Activated CD8-positive, alpha-beta memory T cell treated with anti-CD3 and anti-CD28 coated beads for 4 hours (primary cell): ENCODE measurements at places on chromosomes 5 and 9.

DNA sequence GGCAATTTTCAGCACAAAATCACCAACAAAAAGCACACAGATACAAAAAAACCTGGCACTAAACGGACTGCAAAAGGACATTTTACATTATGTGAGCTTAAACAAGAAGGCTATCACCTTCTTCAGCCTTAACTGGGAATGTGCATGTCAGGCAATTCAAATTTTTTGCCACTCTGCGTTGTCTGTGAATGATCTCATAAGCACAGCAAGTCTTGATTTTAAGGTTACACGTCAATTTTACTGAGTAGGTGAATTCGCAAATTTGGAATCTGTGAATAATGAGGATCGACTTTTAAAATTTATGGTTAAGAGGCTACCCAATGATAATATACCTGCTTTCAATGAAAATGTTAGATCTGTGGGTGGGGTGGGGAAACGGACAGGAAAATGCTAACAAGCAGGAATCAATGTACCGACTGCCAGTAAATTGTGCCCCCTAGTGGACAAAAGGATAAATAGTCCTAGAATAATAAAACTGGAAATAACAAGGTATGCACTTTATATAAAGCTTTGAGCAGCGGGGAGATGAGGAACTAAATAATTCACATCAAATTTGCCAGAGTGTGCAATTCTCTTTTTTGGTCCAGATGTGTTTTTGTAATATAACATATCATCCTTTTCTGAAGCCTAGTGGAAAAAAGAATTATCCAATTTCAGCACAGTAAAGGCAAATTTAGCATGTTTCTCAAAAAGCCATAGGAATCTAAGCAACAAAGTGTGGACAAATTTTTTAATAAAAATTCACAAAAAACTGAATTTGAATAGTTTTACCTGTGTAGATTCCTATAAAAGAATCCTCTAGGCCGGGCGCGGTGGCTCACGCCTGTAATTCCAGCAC, 20.5 kb downstream of the EQTN start:
- DNase-seq, result no peak

DNA sequence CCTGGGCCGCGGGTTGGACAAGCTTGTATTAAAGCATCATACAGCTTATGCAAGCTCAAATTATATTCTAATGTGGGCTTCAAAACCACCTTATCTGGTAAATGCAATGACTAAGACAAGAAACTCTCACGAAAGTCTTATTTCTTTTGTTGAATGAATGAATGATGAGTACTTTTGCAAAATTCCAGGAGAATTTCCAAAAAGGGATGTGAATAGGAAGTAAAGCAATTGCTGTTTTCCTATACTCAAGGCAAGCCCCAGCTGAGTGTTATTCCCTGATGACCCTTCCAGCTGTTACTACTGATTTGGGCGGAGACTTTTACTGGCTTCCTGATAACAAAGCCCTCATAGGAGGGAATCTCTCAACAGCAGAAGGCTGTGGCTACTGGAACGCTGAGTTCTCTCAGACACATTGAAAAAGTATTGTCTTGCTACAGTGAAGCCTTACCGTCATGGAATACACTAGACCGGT, 162.8 kb downstream of the SREK1 start:
- no peak for DNase-seq

DNA sequence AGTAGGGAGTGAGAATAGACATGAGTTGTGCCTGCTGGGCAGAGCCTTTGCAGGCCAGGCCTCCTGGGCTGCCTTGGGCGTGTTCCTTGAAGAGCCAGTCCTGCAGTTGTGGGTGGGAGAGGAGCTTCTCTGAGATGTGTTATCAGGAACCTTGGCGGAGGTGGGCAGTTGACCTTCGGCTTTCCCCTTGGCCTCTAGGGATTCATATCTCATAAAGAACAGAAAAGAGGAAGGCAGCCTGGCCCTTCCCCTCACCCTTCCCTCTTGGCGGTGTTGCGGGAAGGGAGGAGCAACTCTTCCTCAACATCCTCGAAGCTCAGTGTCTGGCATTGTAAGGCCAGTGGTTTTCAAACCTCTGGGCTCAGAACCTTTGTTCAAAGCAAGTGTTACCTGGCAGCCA, 59.2 kb downstream of the DAPK1 start:
- no peak for DNase-seq

GRCh38 chr9:136074706-136075105, 20.4 kb downstream of the NACC2 start:
- DNase-seq, result no peak

DNA sequence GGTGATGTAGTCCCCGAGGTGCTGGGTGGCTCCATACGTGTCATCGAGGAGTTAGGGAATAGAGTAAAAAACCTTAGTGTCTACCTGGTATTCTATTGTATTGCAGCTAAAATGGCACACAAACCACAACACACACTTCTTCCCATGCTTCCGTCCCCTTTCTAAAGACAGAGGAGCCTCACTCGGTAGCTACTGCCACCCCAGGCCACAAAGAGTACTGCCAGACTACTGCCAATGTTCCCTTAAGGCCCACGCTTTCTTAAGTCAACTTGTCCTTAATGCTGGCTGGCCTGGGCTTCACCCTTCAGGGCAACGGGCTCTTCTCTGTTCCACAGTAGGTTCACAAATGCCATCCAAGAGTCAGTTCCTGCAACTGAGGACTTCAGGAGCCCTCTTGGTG, 673.0 kb downstream of the ELAVL2 start:
- DNase-seq, result no peak

DNA sequence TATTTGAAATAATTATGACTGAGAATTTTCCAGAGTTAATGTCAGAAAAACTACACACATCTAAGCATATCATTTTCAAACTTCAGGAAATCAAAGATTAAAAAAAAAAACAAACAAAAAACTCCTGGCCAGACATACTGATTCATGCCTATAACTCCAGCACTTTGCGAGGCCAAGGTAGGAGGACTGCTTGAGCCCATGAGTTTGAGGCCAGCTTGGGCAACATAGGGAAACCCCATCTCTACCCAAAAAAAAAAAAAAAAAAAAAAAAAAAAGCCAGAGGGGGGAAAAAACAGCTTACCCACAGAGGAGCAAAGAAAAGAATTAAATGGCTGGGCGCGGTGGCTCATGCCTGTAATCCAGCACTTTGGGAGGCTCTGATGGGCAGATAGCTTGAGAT, 22.4 kb downstream of the EFCAB9 start:
- DNase-seq, result no peak

DNA sequence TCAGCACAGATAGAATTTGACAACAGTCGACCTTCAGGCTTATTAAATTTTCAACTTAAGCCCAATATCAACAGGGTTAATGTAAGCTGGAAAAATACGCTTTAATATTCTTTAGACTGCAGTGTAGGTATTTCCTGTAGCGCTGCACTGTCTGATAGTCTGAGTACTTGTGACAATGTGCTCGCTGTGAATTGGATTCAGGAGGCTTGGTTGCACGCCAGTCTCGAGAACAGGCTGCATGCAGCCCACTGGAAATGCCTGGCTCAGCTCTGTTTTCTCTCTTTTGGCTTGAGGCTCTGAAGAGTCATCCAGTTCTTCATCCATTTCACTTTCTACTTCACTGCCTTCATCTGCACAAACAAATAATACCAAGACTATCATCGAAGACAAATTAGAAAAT, 300.9 kb downstream of the RFX3 start:
- no peak for DNase-seq

DNA sequence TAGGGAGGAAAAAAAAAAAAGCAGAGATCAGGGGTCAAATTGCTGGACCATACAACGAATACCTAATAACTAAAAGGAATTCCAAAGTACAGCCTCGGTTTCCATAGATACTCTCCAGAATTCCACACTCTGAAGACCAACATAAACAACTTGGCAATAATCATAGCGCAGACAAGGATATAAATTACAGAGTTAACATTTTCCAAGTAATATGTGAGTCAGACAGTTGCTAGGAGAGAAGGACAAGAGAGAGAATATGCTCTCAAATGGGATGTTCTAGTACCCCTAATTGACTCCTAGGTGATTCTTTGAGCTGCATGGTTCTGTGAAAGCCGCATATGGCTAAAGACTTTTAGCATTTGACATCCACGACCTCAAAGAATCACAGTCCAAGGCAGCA, 165.2 kb downstream of the FRMD3 start:
- no peak for DNase-seq

DNA sequence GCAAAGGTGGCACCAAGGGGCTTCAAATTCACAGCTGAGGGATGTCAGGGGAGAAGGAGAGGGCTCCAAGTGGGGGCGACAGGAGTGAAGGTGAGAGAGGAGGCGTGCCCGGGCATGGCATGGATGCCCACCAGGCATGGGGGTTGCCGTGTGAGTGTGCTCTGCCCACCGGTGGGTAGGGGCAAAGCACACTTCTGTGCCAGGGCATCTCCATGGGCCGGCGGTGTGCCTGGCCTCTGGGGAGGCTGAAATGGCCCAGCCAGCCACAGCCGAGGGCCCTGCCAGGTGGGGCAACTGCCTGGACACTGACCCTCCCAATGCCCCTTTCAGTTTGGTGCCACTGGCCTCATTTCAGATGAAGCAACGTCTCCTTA, 14.0 kb upstream of the RNU6ATAC start:
- DNase-seq, result no peak

GRCh38 chr5:73097740-73098139, 22.6 kb upstream of the TMEM171 start:
- no peak for DNase-seq

- no peak for DNase-seq
Observed at GRCh38 chr5:125298258-125298657, 551.8 kb upstream of the ZNF608 start.

- DNase-seq, result no peak
Observed at GRCh38 chr5:39314591-39314990, 49.7 kb downstream of the C9 start.

DNA sequence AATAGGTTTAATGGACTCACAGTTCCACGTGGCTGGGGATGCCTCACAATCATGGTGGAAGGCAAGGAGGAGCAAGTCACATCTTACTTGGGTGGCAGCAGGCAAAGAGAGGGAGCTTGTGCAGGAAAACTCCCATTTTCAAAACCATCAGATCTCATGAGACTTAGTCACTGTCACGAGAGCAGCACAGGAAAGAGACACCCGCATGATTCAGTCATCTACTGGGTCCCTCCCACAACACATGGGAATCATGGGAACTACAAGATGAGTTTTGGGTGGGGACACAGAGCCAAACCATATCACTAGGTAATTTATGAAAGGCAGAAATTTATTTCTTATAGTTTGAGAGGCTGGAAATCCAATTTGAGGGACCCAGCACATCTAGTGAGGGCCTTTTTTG, 40.0 kb downstream of the MTREX start:
- no peak for DNase-seq

DNA sequence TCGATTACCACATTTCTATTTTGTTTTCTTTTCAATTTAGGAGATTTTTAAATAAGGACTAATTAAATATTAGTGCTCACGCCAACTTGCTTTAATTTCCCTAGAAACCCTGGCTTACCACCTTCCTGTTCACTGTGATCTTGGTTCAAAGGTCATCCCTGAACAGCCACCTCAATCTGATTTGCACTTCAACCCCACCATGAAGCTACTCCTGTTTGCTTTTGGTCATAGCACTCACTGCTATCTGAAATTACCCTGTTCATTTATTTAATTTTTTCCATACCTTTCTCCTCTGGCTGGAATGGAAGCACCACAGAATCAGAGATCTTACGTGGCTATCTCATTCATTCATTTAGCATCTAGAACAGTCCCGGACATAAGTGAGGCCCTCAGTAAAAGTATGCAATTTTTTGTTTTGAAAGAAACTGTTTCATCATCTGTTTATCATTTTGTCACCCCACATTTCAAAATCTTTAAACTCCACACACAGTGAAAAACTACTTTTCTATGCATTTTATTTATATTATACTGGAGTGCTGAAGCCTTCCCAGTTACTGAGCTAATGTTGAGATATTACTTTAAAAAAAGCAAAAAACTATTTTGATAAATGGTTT, 17.2 kb upstream of the ADAMTSL1 start:
- DNase-seq, result no peak

DNA sequence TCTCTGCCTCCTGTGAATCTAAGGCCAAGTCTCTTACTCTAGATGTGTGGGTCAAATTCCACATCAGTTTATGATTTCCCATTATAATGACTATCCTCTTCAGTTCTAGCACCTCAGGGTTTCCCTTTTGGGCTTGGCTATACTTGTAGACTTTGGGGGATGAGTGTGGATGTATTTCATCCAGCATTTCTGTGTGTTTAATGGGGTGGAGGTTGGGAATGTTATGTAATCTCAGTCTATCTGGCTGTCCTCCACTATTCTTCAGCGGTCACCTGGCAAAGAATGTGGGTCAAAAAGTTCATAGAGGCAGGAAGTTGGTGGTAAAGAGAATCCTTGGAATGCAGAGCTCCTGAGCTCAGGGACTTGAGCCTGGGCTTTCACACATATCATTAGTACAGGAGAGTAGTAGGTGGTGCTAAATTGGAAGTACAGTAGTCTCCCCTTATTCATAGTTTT, 64.9 kb downstream of the CFAP95 start:
- DNase-seq, result no peak

- no peak for DNase-seq
Observed at GRCh38 chr9:126956917-126957686, 42.5 kb downstream of the RALGPS1 start.

DNA sequence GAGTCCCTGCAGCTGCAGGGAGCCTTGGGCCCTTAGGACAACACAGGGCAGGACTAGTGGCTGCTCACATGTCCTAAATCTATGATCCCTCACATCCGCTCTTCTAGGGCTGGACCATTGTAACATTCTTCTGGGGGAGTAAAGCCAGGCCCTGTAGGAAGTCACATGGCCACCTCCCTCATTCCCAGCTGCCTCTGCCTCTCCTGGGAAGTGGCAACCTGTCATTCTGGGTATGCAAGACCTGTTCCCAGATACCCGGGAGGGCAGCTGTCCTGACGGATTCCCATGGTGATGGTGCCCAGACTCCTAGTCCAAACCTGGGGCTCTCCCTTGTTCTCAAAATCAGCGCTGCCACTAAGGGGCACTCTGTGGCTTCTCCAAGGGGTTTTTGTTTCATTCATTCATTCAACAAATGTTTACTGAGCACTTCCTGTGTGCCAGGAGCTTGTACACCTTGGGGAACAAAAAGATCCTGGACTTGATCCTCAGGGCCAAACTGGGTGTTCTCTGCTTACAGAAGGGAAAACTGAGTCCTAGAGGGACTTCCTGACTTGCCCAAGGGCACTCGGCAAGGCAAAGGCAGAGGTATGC, 85.6 kb downstream of the PSD2 start:
- no peak for DNase-seq

- no peak for DNase-seq
Observed at GRCh38 chr9:98391406-98391805, 136.0 kb upstream of the TBC1D2 start.
